GM12878 (cell line): ENCODE measurements at places on chromosomes 13 and 19. TPM values are rescaled to one million over a fixed set of nuclear protein-coding genes. Genes with fewer than 3 reads are reported as not detected.

The SLC46A3 gene
- 8.6 and 12.0 TPM in 2 replicates for polyA plus RNA-seq

DNA sequence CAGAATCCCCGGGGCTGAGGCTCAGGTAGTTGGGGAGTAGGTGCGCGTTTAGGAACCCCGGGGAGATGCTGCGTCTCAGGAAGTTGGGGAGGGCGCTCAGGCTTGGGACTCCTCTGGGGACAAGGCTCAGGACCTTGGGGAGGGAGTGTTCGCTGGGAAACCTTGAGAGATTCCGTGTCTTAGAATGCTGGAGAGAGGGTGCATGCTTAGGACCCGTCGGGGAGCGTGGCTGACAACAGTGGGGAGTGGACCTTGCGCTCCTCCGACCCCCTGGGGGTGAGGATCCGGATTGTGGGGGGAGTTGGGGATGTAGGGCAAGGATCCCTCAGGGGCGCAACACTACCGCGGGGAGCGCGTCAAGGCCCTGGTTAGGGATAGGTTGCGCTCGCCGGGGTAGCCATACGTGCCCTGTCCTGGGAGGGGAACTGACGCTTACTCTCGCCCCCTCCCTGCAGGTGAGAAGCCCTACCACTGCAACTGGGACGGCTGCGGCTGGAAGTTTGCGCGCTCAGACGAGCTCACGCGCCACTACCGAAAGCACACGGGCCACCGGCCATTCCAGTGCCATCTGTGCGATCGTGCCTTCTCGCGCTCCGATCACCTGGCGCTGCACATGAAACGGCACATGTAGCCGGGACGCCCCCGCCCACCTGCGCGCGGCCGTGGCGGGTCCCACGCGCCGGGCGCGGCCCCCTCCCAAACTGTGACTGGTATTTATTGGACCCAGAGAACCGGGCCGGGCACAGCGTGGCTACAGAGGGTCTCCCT, 2.0 kb downstream of the KLF2 start:
- no peak overlapping the region; the same call in 1 of the 2 replicates for H3K27ac ChIP-seq
- H3K4me3 ChIP-seq = peak overlapping the region; percentile 49
- H3K4me1 ChIP-seq = peaks cover 33% of the 10 kb centered on the region

- no peaks in the 10 kb centered on the region for H3K36me3 ChIP-seq
- H3K27ac ChIP-seq = no peak overlapping the region
- H3K4me3 ChIP-seq = no peak overlapping the region
- no peak for DNase-seq
Observed at GRCh38 chr13:100485265-100485664, 103.3 kb downstream of the GGACT start.

DNA sequence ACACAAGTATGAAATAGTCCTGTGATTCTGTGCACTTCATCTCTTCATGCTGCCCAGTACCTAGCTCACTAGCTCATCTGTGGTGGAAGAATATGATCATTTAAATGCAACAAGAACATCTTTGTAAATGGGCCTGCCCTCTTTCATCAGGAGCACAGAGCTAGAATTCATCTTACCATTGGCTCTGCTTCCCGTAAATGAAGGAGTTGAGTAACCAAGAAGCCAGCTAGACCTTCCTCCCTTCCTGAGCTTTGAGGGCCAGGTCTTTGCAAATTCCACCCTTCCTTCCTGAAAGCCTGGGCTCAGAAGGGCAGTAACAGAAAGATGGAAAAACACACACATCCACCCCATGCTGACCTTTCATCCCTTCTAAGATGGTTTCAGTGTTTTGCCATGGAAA, 82.0 kb downstream of the FRY start:
- no peaks in the 10 kb centered on the region; the same call in 1 of the 2 replicates for H3K4me1 ChIP-seq
- no peaks in the 10 kb centered on the region for H3K36me3 ChIP-seq
- no peak overlapping the region for H3K27ac ChIP-seq
- no peak overlapping the region for H3K4me3 ChIP-seq
- no peaks in the 10 kb centered on the region for H3K27me3 ChIP-seq
- DNase-seq = no peak

The SPINT2 gene
- polyA plus RNA-seq = 22.2 and 28.0 TPM in 2 replicates

DNA sequence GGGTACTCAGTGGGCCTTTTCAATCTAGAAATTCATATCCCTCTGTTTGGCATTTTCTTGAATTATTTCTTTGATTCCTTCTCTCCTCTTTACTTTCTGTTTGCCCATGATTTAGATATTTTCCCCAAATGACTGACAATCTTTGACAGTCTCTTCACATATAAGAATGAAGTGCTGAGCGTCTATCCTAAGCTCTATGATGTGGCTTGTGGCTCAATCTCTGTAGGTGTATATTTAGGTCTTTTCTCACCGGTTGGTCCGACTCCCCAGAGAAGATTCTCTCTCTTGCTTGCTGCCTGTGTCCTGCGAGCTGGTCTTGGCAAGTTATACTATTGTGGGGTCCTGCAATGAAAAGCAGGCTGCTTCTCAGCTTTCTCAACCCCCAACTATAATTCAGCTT, 29.0 kb downstream of the FLT3 start:
- H3K36me3 ChIP-seq = no peaks in the 10 kb centered on the region
- H3K4me1 ChIP-seq = no peaks in the 10 kb centered on the region
- no peak for DNase-seq
- no peak overlapping the region for H3K27ac ChIP-seq
- no peak overlapping the region for H3K4me3 ChIP-seq

- H3K27me3 ChIP-seq = peaks cover 2% of the 10 kb centered on the region; the same call in 1 of the 2 replicates
- no peak overlapping the region for H3K4me3 ChIP-seq
- no peaks in the 10 kb centered on the region for H3K4me1 ChIP-seq
- no peak overlapping the region for H3K27ac ChIP-seq
Observed at GRCh38 chr19:39308531-39309304, 11.9 kb downstream of the LRFN1 start.

- no peak for DNase-seq
- H3K27ac ChIP-seq = no peak overlapping the region
- H3K27me3 ChIP-seq = peaks cover 5% of the 10 kb centered on the region; the same call in 1 of the 2 replicates
- no peak overlapping the region for H3K4me3 ChIP-seq
- H3K4me1 ChIP-seq = peaks cover 4% of the 10 kb centered on the region
Observed at GRCh38 chr13:111068009-111068350, 47.1 kb upstream of the ARHGEF7 start.

The UBE2L5 gene
- polyA plus RNA-seq = 0.21 TPM in 1 of 2 replicates, not detected in the other

DNA sequence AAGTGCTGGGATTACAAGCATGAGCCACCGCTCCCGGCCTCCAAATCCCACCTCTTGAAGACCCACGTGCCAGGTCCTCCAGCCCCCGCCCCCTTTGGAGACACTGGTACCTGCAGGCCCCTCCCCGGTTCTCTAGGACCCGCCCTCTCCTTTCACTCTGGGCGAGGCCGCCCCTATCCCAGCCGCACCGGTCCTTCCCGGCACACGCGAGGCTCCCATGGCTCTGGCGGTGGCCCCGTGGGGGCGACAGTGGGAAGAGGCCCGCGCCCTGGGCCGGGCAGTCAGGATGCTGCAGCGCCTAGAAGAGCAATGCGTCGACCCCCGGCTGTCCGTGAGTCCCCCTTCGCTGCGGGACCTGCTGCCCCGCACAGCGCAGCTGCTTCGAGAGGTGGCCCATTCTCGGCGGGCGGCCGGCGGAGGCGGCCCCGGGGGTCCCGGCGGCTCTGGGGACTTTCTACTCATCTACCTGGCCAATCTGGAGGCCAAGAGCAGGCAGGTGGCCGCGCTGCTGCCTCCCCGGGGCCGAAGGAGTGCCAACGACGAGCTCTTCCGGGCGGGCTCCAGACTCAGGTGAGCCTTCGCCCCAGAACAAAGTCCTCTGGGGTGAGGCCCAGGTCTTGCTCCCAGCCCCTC, at the start of gene CBLC:
Gene CBLC (plus strand): TSS at position 176 of the 633 bp plus-strand sequence. CDS start 42 bp downstream, at position 218.
- H3K27ac ChIP-seq = no peak within 1 kb of the TSS
- no peak within 1 kb of the TSS for H3K4me3 ChIP-seq
- DNase-seq = no peak
- H3K4me1 ChIP-seq = no peaks in the 10 kb centered on the region
- no peaks in the 10 kb centered on the region for H3K36me3 ChIP-seq

The ZNF726 gene
- 1.0 and 1.5 TPM in 2 replicates for polyA plus RNA-seq

The SPACA4 gene
- not detected in 2 replicates for polyA plus RNA-seq

The EHD2 gene
- 0.11 and 0.12 TPM in 2 replicates for polyA plus RNA-seq

The FCAR gene
- not detected in 2 replicates for polyA plus RNA-seq
